CD8-positive, alpha-beta memory T cell (primary cell): ENCODE measurements at places on chromosomes 1 and 21.

DNA sequence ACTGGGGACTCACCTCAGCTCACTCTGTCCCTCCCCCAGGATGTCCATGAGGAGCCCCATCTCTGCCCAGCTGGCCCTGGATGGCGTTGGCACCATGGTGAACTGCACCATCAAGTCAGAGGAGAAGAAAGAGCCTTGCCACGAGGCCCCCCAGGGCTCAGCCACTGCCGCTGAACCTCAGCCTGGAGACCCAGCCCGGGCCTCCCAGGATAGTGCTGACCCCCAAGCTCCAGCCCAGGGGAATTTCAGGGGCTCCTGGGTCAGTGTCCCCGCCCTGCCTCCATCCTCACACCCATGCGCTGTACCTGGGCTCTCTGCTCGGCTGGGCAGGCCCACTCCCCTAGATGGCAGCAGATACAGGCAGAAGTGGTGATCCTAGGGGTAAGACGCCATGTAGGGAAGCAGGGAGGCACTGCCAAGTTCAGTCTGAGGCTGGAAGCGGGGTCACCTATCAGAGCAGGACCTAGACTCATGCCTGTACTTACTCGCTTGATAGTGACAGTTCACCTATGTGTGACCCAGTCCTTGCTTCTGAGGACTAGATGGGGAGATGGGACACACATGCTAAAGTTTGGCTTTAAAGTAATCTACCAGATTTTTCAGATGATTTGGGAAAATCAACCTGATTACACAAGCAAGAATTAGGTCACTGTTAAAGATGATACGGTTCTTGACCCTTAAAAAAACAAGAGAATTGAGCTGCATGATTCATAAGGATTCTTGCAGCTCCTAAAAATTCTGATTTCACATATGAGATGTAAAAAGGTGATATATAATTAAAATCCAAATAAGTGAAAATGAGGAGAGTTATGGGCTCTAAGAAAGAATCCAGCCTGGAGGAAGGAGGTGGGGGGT lies 38.7 kb downstream of the ETNK2 start:
- no peaks in the 10 kb centered on the region for H3K27me3 ChIP-seq
- no peak for DNase-seq
- H3K4me1 ChIP-seq = no peaks in the 10 kb centered on the region
- no peak overlapping the region for H3K4me3 ChIP-seq

DNA sequence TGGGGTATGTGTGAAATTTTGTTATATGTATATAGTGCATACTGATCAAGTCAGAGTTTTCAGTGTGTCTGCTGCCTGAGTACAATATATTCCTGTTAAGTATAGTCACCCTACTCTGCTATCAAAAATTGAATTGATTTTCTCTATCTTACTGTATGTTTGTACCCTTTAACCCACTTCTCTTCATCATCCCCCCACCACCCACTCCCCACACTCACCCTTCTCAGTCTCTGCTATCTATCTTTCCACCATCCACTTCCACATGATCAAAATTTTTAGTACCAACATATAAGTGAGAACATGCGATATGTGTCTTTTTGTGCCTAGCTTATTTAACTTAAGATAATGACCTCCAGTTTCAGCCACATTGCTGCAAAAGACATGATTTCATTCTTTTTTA lies 4.2 kb downstream of the LY9 start:
- H3K4me1 ChIP-seq = peaks cover 54% of the 10 kb centered on the region
- H3K4me3 ChIP-seq = peak overlapping the region; percentile 80
- H3K27ac ChIP-seq = no peak overlapping the region
- no peaks in the 10 kb centered on the region for H3K27me3 ChIP-seq
- no peak for DNase-seq

DNA sequence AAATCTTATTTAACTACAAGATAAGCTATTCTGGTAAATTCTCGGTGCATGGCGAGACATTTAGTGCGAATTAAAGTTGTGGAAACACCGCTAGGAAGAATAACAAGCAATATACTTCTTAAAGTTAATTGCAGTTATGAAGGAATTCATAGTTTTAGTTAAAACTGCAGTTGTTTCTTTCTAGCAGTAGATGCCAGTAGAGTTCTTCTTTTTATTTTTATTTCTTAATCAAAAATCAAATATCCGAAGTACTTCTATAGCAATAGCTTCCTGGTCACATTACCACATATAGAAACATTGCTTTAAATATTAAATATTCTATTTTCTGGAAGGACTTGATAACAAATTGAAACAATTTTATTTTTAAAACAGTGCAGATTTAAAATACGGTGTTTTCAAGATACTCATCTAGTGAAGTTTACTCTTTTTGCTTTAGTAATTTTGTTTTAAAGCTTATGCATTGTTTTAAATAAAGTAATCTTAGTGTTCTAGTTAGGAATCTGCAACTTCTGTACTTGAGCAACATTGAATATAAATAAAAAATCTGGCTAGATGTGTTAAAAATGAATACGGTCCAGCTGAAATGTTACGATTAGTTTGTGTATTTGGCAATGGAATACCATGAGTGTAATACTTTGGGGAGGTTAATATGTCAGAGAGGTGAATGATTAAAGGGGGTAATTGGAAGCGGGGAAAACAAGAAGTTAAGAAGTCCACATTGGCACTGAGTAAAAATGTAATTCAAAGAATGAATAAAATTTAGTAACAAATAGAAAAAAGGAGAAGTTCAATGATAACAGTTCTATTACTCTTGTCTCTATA lies 2.7 kb upstream of the PRKACB start:
- H3K27ac ChIP-seq = no peak overlapping the region
- DNase-seq = no peak
- H3K36me3 ChIP-seq = no peaks in the 10 kb centered on the region

DNA sequence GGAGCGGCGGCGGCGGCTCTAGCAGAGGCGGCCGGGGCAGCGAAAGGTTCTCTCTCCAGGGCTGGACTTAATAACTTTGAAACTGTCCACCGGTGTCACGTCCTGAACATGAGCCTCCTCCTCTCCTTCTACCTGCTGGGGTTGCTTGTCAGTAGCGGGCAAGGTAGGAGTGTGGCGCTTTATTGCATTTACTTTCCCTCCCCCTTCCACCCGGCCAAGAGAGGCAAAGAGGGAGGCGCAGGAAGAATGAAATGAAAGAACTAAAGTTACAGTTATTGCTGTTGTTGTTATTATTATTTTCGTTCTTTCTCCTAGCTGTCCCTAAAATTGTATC lies 214 bp downstream of the NCAM2 start:
- H3K36me3 ChIP-seq = no peaks in the 10 kb centered on the region
- H3K27ac ChIP-seq = no peak overlapping the region
- H3K4me3 ChIP-seq = peak overlapping the region; percentile 40
- H3K4me1 ChIP-seq = no peaks in the 10 kb centered on the region
- DNase-seq = no peak

DNA sequence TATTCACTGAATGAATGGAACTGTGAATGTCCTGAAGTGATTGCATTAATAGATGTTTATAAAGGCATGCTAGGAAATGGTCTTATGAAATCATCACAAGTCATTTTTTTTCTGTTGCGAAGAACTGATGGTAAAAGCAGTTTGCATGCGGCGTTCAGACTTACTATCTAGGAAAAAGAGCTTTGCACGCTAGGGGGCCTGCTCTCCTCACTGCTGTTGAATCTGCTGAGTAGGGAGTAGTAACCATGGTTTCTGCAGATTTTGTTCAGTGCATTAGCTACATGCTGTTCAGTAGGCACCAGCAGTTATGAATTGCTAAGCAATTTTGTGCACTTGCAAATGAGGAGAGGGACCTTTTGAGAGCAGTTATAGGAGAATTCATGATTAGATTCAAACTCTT lies 57.9 kb downstream of the CENPF start:
- no peak overlapping the region for H3K27ac ChIP-seq
- no peaks in the 10 kb centered on the region for H3K36me3 ChIP-seq
- no peaks in the 10 kb centered on the region for H3K4me1 ChIP-seq
- no peak for DNase-seq

- no peak overlapping the region for H3K4me3 ChIP-seq
- no peaks in the 10 kb centered on the region for H3K27me3 ChIP-seq
- no peak overlapping the region for H3K27ac ChIP-seq
- H3K36me3 ChIP-seq = no peaks in the 10 kb centered on the region
These were observed 10.6 kb upstream of the MYSM1 start for GRCh38 chr1:58710190-58711085.

- DNase-seq = peak; percentile 47
- no peak overlapping the region for H3K27ac ChIP-seq
- peak overlapping the region; percentile 61 for H3K4me3 ChIP-seq
- no peaks in the 10 kb centered on the region for H3K36me3 ChIP-seq
- peaks cover 27% of the 10 kb centered on the region for H3K4me1 ChIP-seq
- peaks cover 6% of the 10 kb centered on the region for H3K27me3 ChIP-seq
These were observed 735 bp downstream of the NBL1 start for GRCh38 chr1:19644681-19645410.

GRCh38 chr1:60589916-60590315 lies 492.4 kb upstream of the NFIA start:
- no peaks in the 10 kb centered on the region for H3K27me3 ChIP-seq
- H3K36me3 ChIP-seq = no peaks in the 10 kb centered on the region
- no peak overlapping the region for H3K4me3 ChIP-seq
- no peaks in the 10 kb centered on the region for H3K4me1 ChIP-seq

DNA sequence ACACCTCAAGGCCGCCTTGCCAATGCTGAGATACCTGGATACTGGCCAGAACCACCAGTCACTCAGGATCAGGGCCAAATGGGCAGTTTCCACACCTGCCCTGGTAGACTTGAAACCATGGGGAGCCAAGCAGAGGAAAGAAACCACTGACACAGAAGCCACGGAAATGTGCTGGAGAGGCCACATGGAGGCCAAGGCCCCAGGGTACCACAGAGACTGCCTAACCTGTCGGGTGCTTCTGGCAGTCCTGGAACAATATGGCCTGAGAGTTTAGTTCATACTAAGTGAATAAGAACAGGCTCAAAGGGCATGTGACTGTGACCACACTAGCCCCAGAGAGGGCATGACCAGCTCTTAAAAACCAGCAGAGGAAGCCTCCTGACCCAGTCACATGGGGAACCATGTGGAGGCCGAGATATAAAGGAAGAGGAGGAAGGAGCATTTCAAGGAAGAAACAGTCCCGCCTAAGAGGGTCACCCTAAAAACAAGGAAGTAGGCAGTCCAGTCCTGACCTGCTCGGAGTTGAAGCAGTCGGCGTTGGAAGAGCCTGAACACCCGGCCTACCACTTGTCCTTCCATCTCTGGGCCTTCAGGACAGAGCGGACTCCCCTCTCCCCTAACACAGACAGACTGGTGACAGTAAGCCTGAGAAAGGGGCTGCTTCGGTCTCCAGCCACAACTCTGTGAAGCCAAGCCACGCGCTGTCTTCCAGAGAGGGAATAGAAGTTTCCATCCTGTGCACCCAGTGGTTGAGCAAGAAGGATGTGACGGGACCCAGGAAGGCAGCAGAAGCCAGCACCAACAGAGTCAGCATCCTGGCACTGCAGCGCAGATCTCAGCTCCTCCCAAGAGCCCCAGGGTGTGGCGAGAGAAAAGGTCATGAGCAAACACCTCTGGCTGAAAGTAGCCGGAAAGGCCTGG lies at the start of gene DENND2D:
TSS of gene DENND2D (minus strand) at position 766 of the 921 bp plus-strand sequence. CDS start at position 579, 187 bp downstream.
- H3K27me3 ChIP-seq = no peaks in the 10 kb centered on the region
- peak within 1 kb of the TSS; percentile 96 for H3K4me3 ChIP-seq
- H3K27ac ChIP-seq = peak within 1 kb of the TSS; percentile 62
- peak; percentile 30 for DNase-seq

DNA sequence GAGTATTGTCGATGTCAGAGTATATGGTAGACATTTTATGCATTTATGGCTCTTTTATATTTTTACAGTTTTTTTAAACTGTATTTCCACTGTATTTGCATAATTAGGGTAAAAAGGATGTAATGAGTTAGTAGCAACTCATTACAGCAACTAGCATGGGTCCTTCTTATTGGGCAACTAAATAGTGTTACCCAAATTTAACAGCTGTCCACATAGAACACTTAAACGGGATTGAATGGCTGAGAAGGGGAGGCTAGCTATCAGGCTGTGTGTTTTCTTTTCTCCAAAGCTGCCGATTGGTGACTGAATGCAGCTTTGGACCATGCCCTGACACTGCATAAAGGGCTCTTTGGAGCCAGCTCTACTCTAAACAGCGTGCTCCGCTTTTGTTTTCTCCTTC lies 75.4 kb downstream of the PTPRC start:
- no peak overlapping the region for H3K4me3 ChIP-seq
- no peak overlapping the region for H3K27ac ChIP-seq
- H3K4me1 ChIP-seq = peaks cover 13% of the 10 kb centered on the region
- no peaks in the 10 kb centered on the region for H3K27me3 ChIP-seq

GRCh38 chr1:43432907-43433306 lies 20.8 kb downstream of the HYI start:
- H3K27me3 ChIP-seq = no peaks in the 10 kb centered on the region
- H3K4me1 ChIP-seq = no peaks in the 10 kb centered on the region
- peaks cover 48% of the 10 kb centered on the region for H3K36me3 ChIP-seq
- DNase-seq = peak; percentile 33
- H3K4me3 ChIP-seq = no peak overlapping the region

GRCh38 chr1:223231581-223231980 lies 88.5 kb upstream of the TLR5 start:
- no peak overlapping the region for H3K4me3 ChIP-seq
- peaks cover 69% of the 10 kb centered on the region for H3K4me1 ChIP-seq
- H3K27me3 ChIP-seq = no peaks in the 10 kb centered on the region
- H3K36me3 ChIP-seq = no peaks in the 10 kb centered on the region
- no peak overlapping the region for H3K27ac ChIP-seq

DNA sequence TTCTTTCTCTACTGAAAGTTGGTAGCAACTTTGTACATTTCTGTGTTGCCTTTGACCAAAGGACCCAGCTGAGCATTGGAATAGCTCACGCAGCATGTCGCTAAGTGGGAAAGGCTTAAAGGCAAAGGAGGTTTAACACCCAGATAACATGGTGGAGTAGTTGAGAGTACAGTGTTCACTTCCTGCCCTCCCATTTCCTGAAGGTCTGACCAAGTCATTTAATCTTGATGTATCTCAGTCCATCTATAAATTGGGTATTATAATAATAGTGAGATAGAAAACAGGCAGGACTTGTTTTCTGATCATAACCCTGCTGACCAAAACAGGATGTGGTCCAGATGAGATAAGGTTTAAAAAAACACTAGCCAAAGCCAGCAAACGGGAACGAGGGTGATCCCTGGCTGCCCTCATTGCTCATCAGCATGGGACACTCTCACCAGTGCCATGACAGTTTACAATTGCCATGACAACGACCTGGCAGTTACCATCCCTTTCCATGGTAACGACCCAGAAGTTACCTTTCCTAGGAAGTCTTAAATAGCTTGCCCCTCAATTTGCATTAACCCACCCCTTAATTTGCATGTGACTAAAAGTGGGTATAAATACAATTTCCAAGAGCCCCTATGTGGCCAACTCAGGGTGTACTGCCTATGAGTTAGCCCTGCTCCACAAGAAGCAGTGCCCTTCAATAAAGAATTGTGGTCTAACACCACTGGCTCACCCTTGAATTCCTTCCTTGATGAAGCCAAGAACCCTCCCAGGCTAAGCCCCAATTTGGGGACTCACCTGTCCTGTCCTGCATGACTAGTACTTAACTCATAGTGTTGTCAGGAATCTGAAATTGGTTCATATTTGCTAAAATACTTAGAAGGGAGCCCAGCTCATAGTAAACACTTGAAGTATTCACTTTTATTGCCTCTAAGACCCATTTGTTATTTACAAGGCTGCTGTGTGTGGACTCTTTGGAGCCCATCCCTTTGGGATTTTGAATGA lies 28.4 kb upstream of the FHAD1 start:
- H3K27me3 ChIP-seq = no peaks in the 10 kb centered on the region
- no peaks in the 10 kb centered on the region for H3K4me1 ChIP-seq
- no peak for DNase-seq
- no peaks in the 10 kb centered on the region for H3K36me3 ChIP-seq

- H3K27ac ChIP-seq = peak overlapping the region; percentile 93
- DNase-seq = no peak
- H3K27me3 ChIP-seq = no peaks in the 10 kb centered on the region
- H3K4me3 ChIP-seq = peak overlapping the region; percentile 97
These were observed 725 bp downstream of the RTCA start for GRCh38 chr1:100266741-100267140.
